ENCODE measurements at places on chromosomes 3 and 15. TPM values are rescaled to one million over a fixed set of nuclear protein-coding genes. Genes with fewer than 3 reads are reported as not detected.

The WWTR1 gene
- 25.5 TPM for total RNA-seq

The FOXL2NB gene
- 5.1 TPM for total RNA-seq

The ARIH2 gene
- 86.2 TPM for total RNA-seq

The C3orf49 gene
- not detected for total RNA-seq

The GHSR gene
- total RNA-seq: not detected

The AP2M1 gene
- 383 TPM for total RNA-seq

The STRA6 gene
- total RNA-seq: 20.1 TPM

The UROC1 gene
- total RNA-seq: not detected

DNA sequence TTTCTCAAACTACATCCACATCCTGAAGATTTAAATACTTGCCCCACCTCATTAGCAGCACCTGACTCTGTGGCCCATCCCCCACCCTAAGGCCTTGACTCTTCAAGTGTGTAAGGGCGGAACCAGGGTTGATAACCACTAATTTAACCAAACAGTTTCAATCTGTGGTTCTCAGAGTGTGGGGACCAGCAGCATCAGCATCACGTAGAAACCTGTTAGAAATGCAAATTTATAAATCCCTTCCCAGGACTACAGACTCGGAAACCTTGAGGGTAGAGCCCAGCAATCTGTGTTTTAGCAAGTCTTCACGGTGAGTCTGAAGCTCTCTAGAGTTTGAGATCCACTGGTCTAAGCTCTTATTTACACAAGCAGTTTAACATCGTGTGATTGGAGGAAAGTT is 12.4 kb downstream of the GNB4 start:
- H3K36me3 ChIP-seq: no peaks in the 10 kb centered on the region
- peaks cover 26% of the 10 kb centered on the region for H3K4me1 ChIP-seq
- H3K27me3 ChIP-seq: no peaks in the 10 kb centered on the region
- peak; percentile 38 for DNase-seq

GRCh38 chr15:72319360-72319984 is 485 bp downstream of the CELF6 start:
- peaks cover 7% of the 10 kb centered on the region for H3K36me3 ChIP-seq
- peak; percentile 90 for DNase-seq
- no peak overlapping the region for H3K27ac ChIP-seq
- peaks cover 70% of the 10 kb centered on the region for H3K27me3 ChIP-seq

DNA sequence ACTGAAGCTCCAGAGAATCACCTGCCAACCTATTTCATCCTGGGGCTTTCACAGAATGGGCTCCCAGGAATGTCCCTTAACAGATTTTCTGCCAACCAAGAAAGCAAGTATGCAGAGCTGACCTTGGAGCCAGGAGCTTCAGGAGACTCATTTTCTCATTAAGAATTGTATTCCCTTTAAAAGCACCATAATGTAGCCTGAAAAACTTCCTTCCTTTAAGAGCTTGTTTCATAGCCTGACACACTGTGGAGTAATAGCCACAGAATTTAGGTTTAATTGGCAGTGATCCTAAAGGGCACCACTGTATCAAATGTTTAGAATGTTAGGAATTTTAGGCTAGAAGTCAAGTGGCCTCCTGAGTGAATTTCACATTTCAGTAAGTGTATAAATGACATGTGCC is 309.8 kb downstream of the GBE1 start:
- no peaks in the 10 kb centered on the region for H3K27me3 ChIP-seq
- peaks cover 12% of the 10 kb centered on the region for H3K4me1 ChIP-seq
- no peak for DNase-seq
- H3K27ac ChIP-seq: no peak overlapping the region

DNA sequence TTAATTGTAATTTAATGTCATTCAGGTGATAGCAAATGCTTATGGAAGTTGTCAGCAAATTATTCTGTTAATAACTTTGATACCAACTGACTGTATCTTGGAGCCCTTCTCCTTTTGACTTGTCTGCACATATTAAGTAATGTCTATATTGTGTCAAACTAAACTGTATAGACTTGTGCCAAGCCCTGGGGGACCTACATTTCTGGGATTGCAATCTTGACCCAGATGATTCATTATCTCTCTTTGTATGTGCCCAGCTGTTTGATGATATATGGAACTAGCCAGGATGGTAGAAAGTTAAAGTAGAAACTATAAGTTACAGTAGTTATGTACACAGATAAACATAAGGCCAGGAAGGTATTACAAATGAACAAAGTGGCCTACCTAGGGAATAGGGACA is 402.8 kb upstream of the RARB start:
- DNase-seq: no peak
- H3K36me3 ChIP-seq: no peaks in the 10 kb centered on the region

GRCh38 chr3:26622621-26623418 is at the start of gene LRRC3B:
TSS of gene LRRC3B (plus strand) at chr3:26622772. CDS start at chr3:26709673, 86,901 bp downstream.
- no peak within 1 kb of the TSS for H3K27ac ChIP-seq
- H3K4me3 ChIP-seq: peak within 1 kb of the TSS; percentile 95
- peak; percentile 76 for DNase-seq
- peaks cover 74% of the 10 kb centered on the region for H3K27me3 ChIP-seq
- H3K36me3 ChIP-seq: no peaks in the 10 kb centered on the region
- peaks cover 44% of the 10 kb centered on the region for H3K4me1 ChIP-seq

- DNase-seq: no peak
- H3K27ac ChIP-seq: no peak overlapping the region
- no peaks in the 10 kb centered on the region for H3K36me3 ChIP-seq
- peaks cover 6% of the 10 kb centered on the region for H3K4me1 ChIP-seq
- no peak overlapping the region for H3K4me3 ChIP-seq
These were observed 353.7 kb upstream of the SOX2 start for GRCh38 chr3:181358060-181358459.

DNA sequence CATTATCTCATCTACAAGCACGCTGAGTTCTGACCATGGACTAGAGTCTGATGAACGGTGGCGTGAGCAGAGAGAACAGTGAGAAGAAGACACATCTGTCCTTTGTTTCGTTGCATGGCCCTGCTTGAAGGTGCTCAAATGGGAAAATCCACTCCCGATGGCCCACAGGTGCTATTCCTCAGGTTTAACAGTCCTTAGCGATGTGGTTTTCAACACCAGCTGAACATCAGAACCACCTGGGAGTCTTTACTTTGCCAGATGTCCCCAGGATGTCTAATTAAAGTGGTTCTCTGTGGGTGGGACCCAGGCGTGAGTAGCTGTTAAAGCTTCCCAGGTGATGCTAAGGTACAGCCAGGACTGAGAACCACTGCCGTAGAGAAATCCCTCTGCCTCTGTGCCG is 13.0 kb downstream of the ADAMTS17 start:
- H3K4me1 ChIP-seq: no peaks in the 10 kb centered on the region
- no peaks in the 10 kb centered on the region for H3K36me3 ChIP-seq
- no peak for DNase-seq

DNA sequence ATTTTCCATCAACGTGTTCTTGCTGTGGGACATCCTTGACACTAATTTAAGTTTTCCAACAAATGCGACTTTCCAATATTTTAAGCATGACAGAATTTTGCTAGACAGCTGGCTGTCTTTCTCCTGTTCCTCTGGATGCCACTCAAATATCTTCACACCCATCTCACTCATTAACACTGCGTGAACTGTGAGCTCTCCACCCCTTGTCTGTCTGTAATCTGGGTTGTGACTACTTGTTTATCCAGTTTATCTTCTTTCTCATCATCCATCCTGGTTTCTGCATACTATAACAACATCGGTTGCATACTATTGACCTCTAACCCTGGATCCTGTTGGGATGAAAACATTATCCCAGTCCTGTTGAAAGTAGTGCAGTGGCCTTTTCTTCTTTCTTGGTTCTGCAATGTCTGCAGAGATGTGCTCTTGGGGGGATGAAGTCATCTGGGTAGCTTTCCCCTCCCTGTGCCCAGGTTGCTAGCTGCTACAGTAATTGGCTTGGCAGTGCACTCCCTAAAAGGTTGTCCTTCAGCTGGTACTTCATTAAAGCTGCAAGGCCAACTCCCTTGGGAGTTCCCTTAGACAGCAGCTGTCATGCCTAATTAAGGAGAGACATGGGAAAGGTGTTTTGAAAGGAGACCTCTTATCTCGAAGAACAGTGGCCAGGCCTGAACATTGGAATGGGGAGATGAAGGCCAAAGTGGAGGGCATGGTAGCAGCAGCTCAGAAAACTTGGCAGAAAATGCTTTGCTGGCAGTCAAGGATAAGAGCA is 24.7 kb downstream of the KAT2B start:
- peaks cover 7% of the 10 kb centered on the region for H3K4me1 ChIP-seq
- H3K27ac ChIP-seq: no peak overlapping the region
- no peak overlapping the region for H3K4me3 ChIP-seq
- no peak for DNase-seq
